ENCODE measurements at places on chromosomes 3 and 15. TPM values are rescaled to one million over a fixed set of nuclear protein-coding genes. Genes with fewer than 3 reads are reported as not detected.

DNA sequence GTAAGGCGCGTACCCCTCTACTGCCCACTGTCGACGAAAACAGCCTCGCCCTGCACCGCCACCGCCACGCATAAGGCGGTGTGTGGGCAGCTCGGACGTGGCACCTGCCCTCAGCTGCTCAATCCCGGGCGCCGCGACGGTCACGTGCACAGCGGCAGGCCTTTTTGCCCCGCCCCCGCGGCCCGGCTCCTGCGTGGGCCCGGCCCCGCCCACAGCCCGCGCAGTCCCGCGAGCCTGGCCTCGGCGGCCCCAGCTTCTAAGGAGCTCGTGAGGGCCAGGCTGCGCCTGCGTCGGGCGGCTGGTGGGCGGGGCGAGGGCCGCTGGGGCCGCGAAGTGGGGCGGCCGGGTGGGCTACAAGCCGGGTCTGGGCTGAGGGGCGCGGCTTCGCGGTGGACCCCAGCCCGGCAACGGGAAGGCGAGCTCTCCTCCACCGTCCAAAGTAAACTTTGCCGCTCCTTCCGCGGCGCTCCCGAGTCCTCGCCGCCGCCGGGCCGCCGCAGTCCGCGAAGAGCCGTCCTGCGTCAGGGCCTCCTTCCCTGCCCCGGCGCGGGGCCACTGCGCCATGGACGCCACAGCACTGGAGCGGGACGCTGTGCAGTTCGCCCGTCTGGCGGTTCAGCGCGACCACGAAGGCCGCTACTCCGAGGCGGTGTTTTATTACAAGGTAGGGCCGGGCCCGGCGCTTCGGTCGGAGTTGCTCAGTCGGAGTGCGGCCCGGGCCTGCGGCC lies at the start of gene CAPN7:
CAPN7 (plus strand) TSS at position 313 of the 728 bp plus-strand sequence; CDS start at position 563, 250 bp downstream.
- DNase-seq, result peak; percentile 94

DNA sequence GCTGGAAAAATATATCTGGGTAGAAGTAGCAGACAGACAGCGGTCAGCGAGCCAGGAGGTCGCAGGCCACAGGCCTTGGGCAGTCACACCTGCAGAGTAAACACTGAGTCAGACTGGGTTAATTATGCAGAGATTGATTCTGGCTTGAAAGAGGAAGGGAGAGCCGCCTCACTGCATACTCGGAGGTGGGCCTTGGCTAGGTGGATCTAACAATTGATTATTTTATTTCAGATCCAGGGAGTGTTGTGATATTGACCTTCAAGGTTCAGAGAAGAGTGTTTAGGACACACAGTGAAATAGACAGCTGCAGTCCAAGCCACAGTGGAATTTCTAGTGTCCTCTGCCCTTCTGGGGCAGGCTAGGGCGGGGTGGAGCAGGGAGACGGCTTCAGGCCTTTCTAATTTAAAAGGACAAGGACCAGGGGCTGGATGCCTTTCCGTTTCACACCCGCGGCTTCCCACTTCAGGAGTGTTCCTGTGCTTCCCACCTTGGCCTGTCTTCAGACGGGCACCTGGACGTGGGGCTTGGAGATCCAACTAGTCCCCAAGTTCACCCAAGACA lies 237.3 kb downstream of the XXYLT1 start:
- no peak for DNase-seq

- peak; percentile 30 for DNase-seq
Measured at GRCh38 chr3:100087198-100087597, 27.1 kb downstream of the FILIP1L start.

DNA sequence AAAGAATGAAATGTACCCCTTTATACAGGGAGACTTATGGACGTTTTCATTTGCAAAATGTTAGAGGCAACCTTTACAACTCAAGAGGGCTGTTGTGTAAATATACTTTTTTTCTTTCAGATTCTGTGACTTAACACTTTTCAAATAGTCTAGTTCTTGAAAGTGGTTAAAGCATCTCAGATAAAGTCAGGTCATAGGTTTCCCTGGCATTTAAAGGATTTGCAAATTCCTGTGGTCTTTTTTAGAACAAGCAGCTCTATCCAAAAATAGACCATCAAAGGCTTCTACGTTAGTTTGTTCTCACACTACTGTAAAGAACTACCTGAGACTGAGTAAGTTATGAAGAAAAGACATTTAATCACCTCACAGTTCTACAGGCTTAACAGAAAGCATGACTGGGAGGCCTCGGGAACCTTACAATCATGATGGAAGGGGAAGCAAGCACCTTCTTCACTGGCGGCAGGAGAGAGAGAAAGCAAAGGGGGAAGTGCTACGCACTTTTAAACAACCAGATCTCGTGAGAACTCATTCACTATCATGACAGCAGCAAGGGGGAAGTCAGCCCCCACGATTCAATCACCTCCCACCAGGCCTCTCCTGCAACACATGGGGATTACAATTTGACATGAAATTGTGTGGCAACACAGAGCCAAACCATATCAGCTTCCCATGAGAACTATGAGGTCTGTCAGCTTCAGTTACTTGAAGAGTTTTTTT lies 23.3 kb upstream of the GABRR3 start:
- no peak for DNase-seq

DNA sequence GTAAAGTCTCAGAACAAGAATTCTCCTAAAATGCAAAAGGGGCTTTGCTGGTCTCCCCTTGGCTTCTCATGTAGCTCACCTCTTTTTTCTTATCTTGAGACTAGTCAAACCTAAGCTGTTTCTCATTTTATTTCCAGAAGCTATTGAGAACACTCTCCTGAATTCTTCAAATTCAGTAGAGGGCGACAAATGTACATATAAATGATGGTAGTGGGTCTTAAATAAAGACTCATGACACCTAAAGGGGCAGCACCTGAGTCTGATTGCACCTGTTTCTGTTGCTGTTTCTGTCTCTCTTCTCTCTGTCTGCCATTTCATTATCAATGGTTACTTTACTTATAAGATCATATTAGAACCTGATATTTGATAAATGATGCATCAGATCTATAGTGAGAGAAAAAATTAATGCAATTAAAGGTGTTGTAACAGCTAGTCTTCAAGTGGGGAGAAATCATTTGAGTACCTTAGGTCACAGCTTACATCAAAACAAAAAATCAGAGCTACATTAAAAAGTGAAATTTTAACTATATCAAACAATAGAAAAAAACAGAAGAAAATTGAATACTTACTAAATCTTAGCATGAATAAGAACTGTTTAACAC lies 7.0 kb downstream of the ADIPOQ start:
- DNase-seq, result peak; percentile 32

DNA sequence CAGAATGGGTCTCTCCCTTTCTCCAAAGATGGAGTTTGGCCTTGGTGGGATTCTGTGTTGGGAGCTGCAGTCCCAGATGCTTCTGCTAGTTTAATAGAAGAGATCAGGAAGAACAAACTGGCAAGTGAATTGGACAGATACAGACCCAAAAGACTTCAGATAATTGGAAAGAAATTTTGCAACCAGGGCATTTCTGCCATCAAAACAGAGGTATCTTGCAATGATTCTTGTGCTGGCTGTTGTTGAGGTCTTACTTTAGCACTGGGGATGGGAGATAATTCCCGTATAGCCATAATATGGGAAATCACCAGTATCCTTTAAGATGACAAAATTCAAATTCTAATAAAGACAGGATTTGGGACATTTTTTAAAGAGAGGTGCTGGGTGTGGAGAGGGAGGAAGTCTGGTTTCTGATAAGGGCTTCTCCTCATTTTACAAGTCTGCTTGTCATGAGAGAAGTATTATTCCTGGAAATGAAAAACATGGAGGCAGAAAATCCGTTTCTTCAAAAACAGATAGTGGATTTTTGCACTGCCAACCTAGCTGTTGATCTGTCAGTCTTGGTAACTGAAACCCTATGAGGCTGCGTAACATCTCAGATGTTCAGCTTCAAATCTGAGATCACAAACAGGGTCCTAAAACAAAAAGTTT lies 40.1 kb downstream of the FNDC3B start:
- DNase-seq, result no peak

- DNase-seq, result no peak
Measured at GRCh38 chr15:57686657-57687056, 19.9 kb upstream of the POLR2M start.

DNA sequence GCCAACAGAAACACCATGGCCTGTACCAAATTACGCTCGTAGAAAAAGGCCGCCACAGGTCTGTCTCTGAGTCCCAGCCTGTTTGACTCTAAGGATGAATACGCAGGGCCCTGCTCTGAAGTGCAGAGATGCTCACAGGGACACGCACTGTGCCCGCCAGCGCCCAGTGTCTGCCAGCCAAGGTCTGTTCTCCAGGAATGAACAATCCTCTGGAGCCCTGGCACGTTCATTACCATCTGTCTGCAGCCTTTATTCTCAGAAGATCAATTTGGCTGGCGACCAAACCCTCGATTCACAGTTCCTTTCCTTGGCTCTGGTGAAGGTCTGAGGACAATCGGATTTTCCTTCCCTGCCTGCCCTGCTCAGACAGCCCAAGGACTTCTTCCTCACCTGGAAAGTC lies 66.3 kb downstream of the NIPA2 start:
- no peak for DNase-seq

DNA sequence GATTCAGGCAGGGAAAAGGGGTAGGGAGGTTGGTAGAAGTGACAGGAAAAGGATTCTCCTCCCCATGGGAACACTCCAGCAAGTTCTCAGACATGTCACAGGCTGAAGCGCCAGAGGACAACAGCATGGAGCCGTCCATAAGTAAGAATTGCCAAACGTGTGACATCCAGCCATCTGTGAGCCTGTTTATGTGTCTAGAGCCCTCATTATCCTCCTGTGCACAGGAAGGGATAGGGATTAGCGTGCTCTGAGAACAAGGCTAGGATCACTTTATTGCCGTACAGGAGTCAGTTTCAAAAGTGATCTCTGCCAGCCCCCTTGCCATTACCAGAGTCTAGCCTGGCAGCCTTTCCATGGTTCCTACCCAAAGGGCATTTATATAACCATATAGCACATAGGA lies 549.5 kb downstream of the NTRK3 start:
- DNase-seq, result no peak

DNA sequence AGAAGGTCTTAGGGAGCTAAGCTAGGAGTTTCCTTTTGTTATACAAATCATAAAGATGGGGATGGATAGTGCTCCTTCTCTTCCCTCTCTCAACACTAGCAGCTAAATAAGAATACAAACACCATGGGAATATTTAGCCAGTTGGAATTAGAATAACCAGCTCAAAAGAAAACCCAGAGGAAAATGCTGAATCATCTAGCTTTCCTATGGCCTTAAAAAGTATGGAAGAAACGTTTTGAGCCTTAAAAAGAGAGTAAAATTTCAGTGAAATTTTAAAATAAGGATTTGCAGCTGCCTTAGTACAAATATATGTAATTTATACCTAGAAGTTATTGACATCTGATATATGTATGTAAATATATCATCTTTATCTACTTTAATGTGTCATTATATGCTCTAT lies 245.8 kb downstream of the STXBP5L start:
- no peak for DNase-seq

DNA sequence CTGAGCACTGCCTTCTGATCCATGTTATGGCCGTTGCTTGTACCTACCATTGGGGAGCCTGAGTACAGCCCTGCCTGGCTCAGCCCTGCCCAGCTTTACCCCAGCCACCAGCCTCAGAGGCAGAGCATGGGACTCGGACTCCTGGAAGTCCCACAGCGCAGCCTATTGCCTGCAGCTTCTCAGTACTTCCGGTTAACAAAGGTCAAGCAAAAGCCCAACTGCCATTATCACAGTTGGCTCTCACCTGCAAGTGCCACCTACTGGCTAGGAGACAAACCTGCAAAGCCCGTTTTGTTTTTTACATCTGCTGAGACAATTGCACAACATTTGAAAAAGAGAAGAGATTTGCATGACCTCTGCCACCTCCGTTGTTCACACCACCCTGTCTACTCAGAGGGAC lies 1081.7 kb downstream of the NAALADL2 start:
- no peak for DNase-seq

GRCh38 chr3:141894524-141895176 lies 18.2 kb downstream of the ATP1B3 start:
- no peak for DNase-seq

DNA sequence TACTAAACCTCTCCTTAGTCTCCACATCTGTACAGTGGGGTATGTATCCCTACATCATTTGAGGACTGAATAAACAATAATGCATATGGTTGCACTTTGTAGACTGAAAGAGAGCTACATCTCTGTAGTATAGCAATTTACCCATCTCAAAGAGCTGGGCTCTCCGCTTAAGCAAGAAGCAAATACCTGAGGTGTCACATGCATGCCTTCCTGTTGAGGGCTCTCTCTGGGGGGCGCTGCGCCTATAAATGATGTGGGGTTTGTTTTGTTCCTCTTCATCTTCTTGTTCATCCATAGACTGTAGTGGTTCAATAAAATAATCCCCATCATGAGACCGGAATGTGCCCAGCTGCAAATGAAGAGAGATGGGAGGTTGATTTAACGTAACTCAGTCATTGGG lies 6.8 kb downstream of the ADAMTS9 start:
- no peak for DNase-seq

GRCh38 chr15:69172847-69173246 lies 12.4 kb downstream of the GLCE start:
- DNase-seq, result no peak

DNA sequence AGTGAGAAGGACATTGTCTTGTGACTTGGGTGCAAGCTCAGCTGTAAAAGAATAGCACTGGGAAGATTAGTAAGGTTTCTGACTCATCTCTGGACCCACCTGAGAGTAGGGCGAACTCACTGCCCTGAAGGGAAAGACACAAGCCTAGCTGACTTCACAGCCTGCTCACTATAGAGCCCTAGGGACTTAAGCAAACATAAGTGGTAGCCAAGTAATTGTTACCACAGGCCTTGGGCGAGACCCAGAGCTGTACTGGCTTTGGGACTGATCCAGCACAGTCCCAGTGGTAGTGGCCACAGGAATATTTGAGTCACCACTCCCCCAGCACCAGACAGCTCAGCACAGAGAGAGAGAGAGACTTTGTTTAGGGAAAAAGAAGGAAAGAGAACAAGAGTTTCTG lies 429.9 kb downstream of the TBL1XR1 start:
- DNase-seq, result no peak

GRCh38 chr3:17336291-17336690 lies 406.1 kb downstream of the TBC1D5 start:
- no peak for DNase-seq

DNA sequence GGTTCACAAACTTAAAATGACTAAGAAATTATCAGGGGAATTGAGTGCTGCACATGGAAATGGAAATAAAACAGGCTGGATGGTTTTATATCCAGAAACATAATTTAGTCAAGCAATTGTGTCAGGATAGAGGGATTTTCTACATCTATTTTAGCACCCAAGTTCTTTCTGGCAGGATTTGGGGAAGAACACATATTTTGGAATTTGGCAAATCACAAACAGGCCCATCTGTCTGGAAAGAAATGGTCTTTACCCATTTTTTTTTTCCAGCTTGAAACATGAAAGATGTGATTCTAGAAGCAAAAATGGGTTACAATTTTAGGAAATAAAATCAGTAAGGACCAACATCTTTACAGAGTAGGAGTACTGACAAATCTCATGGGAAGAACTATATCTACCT lies 14.4 kb upstream of the UNC13C start:
- DNase-seq, result no peak

- DNase-seq, result no peak
Measured at GRCh38 chr15:27903405-27903804, 195.7 kb downstream of the OCA2 start.

GRCh38 chr3:120348065-120348990 lies 826 bp downstream of the LRRC58 start:
- DNase-seq, result peak; percentile 68

Gene NOX5
- total RNA-seq, result not detected

Gene TMOD3
- total RNA-seq, result 59.2 TPM

Gene MON1A
- total RNA-seq, result 8.5 TPM

Gene ILDR1
- total RNA-seq, result not detected

Gene ARL6IP5
- 74.2 TPM for total RNA-seq

Gene TM4SF4
- not detected for total RNA-seq

Gene TERC
- 21.7 TPM for total RNA-seq

Gene IL5RA
- not detected for total RNA-seq
